ENCODE measurements at places on chromosomes 2 and 18.

DNA sequence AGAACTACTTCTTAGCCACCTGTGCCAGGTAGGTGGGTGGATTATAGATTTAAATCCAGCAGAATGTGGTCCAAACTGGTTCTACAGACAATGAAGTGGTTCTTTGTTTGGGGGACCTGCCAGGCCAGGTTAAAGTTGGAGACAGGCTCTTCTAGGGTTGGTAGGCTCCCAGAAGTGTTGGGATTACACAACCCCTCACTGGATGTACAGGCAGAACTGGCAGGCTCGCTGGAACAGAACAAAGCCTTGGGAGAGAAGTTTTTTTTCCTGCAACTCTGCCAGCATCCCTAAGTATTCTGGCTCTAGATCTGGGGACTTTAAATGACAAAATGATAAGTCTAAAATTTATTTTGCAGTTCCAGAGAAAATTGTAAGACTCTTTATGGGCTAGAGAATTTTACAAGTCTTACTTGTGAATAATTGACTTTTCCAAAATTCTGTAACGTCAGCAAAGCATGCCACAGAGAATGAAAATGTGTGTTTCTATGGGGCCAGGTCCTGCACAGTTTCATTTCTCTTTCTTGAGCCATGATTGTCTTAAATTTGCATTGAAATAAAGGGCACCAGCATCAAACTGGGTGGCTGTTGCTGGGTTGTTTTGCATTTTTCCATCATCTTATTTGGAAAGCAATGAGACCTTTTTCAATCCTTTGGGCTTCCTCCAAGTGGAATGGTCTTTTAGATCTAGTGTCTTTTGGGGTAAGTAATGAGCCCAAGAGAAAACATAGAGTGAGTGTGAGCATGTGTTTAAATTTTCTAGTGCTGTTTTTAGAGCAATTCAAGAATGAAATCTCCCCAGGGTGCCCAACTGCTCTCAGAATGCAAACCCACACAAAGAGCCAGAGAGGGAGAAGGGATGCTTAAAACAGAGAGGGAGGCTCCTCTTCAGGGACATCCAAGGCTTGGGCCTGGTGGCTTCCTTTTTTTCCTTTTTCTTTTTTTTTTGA is 32.4 kb upstream of the ATL2 start:
- no peak for DNase-seq

DNA sequence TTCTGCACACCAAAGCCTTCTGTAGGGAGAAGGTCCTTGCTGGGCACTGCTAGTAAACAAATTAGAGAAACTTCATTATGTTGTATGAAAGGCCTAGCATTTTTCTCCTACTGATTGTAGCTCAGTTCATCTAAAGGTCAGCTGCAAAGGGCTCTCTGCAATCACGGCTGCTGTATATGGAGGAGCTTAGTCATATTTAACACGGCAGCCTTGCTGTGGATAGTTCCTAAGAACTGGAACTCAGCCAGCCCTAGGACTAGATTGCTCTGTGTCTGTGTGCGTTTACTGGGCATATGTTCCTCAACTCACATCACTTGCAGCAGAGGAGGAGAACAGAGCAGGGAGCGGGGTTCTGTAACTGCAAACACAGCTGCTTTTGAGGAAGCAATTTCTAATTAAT is 1103.9 kb upstream of the KLHL29 start:
- peak; percentile 11 for DNase-seq

- DNase-seq: no peak
Observed at GRCh38 chr18:78737006-78737915, 242.4 kb upstream of the SALL3 start.

DNA sequence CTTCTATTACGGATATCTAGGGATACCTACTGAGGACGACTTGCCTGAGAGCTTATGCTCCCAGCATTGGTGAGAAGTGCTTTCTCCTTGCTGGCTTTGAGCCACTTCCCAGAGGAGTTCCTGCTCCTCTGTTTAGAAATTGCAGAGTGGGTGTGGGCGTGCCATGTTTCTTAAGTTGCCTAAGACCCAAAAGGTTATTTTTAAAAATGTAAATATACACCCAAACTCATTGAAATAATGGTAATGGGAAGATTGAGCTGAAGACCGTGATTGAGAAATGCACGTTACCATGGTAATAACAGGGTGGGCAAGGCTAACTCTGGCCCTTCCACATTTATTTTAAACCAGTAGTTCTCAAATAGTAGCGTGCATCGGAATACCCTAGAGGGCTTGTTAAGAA is 17.2 kb upstream of the TMEM200C start:
- no peak for DNase-seq

GRCh38 chr2:37683921-37684780 is 12.7 kb upstream of the CDC42EP3 start:
- no peak for DNase-seq

GRCh38 chr2:71790226-71791060 is 337.1 kb downstream of the DYSF start:
- DNase-seq: no peak

- DNase-seq: no peak
Observed at GRCh38 chr18:31504455-31505147, 6.6 kb downstream of the DSG2 start.

DNA sequence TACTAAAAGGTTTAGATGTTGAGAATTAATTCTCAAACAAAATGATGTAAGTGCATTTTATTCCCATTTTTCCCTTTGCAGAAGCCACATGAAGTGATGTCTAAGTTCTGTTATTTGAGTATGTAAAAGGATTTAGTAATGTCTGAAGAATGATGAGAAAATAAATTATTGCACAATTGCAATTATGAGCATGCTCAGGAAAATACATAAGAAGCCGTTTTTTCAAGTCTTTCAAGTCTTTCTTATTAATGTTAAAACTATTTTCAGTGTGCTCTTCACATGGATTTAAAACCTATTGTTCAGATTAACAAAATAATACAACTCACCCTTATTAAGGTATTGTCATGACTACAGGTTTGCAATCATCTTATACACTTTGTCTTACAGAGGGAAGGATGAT is 331.4 kb upstream of the NETO1 start:
- DNase-seq: no peak
